ENCODE measurements at places on chromosomes 13 and 19.

- DNase-seq, result no peak
These were observed 401.2 kb downstream of the HS6ST3 start for GRCh38 chr13:96491103-96491502.

GRCh38 chr19:3058009-3058820 lies 4.1 kb downstream of the TLE5 start:
- no peak for DNase-seq

GRCh38 chr19:9891609-9892373 lies 44.5 kb downstream of the OLFM2 start:
- DNase-seq, result no peak

DNA sequence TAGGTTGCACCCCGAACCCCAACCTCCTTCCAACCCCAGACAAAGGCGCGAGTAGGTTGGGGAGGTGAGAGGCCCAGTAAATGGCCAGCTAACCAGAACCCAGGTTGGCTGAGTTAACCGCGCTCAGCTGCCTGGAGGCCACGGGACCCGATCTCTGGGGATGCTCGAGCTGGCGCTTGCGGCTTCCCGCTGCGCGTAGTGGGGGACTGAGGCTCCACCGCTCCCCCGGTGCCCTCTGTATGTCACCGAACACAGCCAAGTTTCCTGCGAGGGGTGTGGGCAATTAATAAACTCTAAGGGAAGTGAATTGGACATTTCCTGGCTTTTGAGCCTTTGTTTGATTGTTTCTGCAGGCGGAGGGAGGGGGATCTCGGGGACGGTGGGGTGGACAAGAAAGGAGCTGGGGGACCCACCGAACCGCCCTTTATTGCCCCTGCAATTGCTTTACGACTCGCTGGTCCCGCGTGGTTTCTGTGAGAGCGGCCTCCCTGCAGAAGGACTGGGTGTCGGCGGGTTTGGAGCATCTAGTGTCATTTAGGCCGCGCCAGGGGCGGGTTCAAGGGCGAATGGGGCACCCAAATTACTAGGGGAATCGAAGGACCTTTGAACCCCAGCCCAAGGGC lies 3.5 kb upstream of the ZIC5 start:
- no peak for DNase-seq

GRCh38 chr19:16627928-16628182 lies 149 bp downstream of the MED26 start:
- no peak for DNase-seq

- DNase-seq, result peak; percentile 34
These were observed 187.5 kb downstream of the GPC6 start for GRCh38 chr13:93413972-93414717.

DNA sequence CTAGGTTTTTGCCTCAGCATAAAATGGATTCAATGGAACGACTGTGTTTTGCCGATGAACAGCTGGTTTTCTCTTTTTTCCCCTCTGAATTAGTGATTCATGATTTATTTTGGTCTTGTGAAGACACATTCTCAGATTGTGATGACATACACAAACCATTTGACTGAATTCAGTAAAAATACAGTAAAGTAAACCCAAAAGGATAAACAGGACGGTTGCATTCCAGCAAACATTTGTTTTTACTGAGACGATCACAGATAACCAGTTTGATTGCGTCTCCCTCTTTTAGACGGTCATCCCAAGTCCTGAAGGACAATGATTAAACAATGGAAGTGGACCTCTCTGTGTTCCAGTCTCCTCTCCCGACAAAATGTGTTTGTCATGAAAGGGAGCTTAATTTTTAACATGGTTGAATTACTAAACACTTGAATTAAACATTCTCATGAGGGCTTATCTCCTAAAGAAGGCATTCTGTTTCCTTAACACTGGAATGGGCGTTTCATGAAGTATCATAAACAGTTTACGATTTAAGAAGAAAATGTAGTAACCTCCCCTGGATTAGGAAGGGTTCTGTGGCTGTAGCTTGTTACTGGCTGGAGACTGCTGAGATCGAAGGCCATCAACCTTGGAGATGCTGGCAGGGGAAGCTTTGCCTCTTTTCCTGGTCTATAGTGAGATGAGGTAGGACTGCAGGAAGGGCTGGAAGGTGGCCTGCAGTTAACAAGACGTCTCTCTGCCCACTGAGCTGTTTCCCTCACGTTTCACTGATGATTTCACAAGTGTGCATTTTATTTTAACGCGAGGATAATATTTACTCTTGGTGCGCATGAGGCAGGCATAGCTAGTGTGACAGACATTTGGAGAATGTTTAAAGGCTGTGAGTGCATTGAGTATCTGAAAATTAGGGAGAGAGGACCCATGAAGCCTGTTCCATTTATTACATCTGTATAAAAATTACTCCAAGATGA lies 457.9 kb downstream of the FGF9 start:
- DNase-seq, result no peak

Data from choroid plexus epithelial cell (primary cell).